ENCODE measurements at places on chromosomes 12 and 14. TPM values are rescaled to one million over a fixed set of nuclear protein-coding genes. Genes with fewer than 3 reads are reported as not detected.

SLC25A47 gene
- total RNA-seq: not detected

GZMH gene
- total RNA-seq: not detected

DEPDC4 gene
- 0.68 TPM for total RNA-seq

HCAR1 gene
- total RNA-seq: 0.08 TPM

ALDH2 gene
- total RNA-seq: 135 TPM

C14orf180 gene
- not detected for total RNA-seq

GPD1 gene
- 0.56 TPM for total RNA-seq

DEGS2 gene
- 51.5 TPM for total RNA-seq

NXPH4 gene
- 6.7 TPM for total RNA-seq

ACOT6 gene
- not detected for total RNA-seq

HEBP1 gene
- total RNA-seq: 24.5 TPM

LRRC9 gene
- total RNA-seq: 0.12 TPM

PLEK2 gene
- total RNA-seq: 24.5 TPM

GMPR2 gene
- total RNA-seq: 38.9 TPM

SYCP3 gene
- 0.12 TPM for total RNA-seq

Data from esophagus mucosa (tissue), 1 donor.